ENCODE measurements at places on chromosomes 16 and 17.
A peak's percentile ranks its signal among the peaks of the same experiment; 100 is the strongest.

DNA sequence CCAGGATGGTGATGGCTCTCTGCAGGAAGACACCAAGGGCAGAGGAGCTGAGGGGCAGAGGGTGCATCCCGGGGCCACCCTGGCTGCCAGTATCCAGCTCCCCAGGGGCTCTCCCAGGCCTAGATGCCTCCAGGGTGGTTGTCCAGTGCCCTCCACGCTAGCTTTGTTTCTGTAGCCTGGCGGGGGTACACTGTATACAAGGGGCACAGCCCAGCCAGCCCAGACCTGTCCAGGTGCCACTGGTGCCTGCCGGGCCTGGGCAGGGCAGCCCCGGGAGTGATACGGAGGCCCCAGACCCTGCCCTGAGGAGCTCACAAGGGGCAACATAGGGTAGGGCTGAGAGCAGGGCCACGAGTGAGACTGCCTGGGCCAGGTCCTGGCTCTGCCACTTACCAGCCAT lies 14.6 kb upstream of the TRPV3 start:
- no peak for DNase-seq

DNA sequence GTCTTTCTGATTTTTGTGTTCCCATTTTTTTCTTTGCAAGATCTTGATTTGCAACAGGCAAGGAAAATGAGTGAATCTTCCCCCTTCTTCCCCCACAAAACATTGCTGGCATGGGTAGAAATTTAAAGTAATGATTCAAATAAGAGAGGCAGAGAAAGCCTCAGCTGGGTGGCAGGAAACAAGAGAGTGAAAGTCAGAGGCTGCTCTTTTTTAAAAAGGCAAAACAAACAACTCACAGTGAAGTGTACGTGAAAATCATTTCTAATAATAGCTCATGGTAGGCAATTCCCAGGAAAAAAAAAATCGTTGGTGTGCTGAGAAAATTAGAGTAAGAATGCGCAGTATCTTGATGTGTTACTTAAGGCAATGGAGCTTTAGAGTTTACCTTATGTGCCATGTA lies 229.5 kb downstream of the FTO start:
- no peak for DNase-seq

DNA sequence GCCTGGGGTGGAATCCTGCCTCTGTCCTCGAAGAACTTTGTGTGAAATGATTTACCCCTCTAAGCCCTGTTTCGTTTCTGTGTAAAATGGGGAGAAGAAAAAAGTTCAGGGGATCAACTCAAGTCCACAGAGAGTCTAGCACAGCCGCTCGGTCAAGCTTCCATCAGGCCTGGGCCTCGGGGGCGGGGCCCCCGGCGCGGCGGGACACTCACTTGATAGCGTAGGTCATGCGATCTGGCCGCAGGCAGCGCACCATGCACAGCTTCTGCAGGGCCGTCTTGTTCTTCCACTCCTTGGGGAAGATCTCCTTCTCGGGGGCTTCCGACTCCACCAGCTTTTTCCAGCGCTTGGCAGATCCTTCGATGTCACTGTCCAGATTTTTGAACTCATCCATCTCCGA lies 65.9 kb downstream of the PGS1 start:
- DNase-seq, result no peak

DNA sequence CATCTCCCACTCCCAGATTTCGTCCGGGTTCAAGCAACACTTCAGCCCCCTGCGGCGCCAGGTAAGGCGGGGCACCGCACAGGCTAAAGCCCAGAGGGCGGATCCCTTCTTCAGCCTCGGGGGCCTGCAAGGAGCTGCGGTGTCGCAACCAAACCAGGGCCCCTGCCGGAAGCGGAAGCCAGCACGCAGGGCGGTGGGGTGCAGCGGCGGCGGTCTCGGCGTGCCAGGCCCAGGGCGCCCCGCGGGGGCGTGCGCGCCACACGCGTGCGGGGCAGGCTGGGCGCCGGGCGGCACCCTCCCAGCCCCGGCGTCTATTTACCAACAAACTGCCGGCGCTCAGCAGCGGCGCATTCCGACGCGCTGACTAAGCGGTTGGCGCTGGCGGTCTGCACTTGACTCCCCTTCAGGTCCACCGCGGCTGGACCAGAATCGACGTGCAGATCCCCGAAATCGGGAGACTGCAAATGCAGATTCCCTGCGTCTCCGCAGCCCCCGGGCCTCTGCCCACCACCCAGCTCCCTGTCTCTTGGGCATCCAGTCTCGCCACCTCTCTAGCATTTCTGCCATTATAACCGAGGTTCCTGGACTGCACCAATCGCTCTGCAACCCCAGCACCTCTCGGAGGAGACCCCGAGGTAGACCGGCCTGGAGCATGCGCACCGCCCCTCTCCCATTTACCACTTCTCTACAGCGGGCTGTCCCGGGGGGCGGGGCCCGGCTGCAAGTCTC lies 421 bp upstream of the DLX4 start:
- peak; percentile 82 for DNase-seq

GRCh38 chr17:17355426-17355825 lies 52.3 kb downstream of the NT5M start:
- no peak for DNase-seq

DNA sequence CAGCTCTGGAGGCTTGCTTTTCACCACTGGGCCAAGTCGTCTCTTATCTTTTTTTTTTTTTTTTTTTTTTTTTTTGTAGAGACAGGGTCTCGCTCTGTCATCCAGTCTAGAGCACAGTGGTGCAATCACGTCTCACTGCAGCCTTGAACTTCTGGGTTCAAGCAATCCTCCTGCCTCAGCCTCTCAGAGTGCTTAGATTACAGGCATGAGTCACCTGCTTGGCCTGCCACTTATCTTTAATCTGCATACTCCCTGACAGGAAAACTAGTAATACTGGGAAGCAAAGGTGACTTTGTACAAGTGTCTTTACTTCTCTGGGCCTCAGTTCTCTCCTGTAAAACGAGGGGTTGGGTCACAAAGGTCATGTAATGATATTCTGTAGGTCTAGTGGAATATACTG lies 15.0 kb downstream of the NTN1 start:
- DNase-seq, result no peak

- no peak for DNase-seq
These were observed 33.4 kb downstream of the CDK5R1 start for GRCh38 chr17:32520104-32520701.

DNA sequence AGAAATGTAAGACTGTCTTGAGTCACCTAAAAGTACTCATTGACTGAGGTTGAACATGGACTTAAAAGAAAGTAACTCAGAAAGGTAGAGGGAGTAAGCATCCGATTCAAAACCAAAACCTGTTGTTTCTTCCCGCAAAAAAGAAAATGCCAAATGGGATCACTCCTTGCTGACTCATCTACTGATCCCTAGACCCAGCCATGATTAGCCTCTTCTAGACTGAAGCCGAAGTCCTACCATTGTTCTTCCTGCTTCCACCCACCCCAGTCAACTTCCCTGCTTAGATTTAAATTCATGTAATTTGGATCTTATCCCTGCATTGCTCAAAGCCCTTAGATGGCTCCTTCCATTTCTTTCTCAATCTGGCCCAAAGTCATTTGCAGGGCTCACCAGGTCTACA lies 760.5 kb upstream of the SOX9 start:
- no peak for DNase-seq

GRCh38 chr17:9509236-9509816 lies 66.3 kb downstream of the STX8 start:
- no peak for DNase-seq

GRCh38 chr16:19979638-19980037 lies 94.1 kb downstream of the GPR139 start:
- DNase-seq, result no peak

Data from NCI-H1105 (cell line).